ENCODE measurements at places on chromosomes 13 and 19.

GRCh38 chr13:81409284-81409683, 1068.4 kb upstream of the SPRY2 start:
- no peak for DNase-seq

- DNase-seq: no peak
Measured at GRCh38 chr13:64849196-64849595, 2380.9 kb downstream of the PCDH9 start.

DNA sequence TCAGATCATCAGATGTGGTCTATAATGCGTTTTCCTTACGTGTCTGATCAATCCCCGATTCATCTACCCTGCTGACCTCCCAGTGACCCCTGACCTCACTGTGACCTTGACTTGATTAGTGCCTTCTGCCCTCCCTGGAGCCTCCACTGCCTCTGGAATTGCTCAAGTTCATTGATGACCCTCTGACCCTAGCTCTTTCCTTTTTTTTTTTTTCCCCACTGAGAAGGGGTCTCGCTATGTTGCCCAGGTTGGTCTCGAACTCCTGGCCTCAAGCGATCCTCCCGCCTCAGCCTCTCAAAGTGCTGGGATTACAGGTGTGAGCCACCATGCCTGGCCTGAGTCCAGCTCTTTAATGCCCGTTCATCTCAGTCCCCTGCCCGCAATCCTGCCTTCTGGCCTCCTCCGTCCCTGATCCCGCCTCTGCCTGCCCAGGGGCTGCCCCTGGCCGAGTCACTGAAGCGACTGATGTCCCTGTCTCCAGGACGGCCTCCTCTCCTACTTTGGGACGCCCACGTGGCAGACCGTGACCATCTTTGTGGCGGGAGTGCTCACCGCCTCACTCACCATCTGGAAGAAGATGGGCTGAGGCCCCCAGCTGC, 4.0 kb upstream of the FTL start:
- DNase-seq: no peak

DNA sequence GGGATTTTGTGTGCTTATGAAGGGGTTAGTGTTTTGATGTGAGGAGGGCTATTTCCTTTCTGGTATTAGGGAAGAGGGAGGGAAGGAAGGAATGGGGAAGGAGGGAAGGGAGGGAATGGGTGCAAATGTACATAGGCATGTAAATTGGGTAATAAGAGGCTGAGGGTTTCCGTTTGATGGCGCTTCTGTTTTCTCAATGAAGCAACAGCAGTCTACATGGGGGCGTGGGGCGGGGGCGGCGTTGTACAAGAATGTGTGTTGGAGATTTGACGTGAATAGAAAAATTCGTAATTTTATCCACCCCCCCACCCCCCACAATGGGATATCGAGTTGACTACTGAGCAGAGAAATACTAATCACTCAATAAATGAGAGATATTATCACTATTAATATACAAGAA, 52.5 kb downstream of the PDS5B start:
- DNase-seq: no peak

DNA sequence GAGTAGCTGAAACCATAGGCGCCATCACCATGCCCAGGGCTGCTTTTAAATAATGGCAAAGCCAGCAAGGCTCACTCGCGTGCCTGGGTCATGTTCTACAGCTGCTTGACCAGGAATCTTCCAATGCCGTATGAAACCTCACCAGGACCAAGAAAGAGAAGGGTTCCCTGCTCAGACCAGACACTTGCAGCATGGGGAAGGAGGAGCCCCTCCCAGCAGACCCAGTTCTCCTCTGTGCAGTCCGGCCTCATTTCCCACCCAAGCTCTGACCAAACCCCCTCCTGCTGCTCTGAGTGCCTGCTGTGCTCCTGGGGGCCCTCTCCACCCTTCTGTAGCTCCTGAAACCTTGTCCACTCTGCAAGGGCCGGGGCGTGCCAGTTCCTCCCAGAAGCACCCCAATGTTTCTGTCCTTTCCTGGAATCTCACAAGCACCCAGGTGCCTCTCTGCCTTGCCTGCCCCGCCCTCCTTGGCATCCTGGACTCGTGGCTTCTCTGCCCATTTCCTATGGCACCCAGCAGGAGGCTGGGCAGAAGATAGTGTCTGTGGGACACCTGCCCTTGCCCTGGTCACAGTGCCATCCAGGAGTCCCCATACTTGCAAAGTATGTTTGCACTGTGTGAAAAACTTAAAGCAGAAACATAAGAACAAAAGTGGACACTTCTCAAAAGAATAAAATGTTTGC, 6.8 kb upstream of the SLC7A9 start:
- DNase-seq: no peak

DNA sequence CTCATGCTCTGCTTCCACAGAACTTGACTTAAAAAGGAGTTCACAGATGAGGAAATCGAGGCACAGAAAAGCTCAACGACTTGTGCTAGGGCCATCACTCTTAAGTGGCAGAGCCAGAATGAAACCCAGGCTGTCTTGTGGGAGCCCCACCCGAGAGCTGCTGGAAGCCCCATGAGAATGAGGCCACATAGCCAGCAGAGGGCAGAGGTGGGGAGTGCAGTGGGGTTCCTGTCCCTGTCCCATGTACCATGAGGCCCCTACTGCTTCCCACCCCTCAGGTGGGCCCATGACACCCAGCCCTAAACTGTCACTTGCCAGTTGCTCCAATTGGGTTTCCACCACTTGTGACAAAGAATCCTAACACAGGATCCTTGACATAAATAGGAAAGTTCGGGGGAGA, 175.9 kb downstream of the IRS2 start:
- DNase-seq: no peak

- DNase-seq: no peak
Measured at GRCh38 chr19:13929956-13930355, 8.3 kb downstream of the PODNL1 start.

DNA sequence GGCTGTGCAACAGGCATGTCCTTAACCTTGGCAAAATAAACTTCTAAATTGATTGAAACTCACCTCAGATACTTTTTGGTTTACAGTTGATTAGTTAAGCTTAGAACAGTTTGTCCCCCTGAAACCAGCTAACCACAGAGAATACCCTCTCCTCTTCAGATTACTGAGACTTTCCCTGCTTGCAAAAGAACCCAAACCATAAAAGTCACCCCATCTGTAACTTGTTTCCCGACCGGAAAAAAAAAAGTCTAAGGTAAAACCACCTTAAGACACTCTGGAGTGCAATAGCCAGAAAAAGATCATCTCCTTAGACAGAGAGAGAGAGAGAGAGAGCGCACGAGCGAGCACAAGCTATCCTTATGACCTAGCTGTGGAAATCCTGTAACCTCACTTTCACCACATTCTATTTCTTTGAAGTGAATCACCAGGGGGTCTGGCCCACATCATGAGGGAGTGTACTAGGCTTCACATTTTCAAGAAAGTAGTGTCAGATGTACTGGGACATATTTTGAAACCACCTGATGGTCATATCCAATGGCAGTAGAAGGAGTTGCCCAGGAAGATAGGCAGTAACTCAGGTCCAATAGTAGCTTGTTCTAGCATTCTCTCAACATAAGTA, 11.1 kb upstream of the GTF2F2 start:
- DNase-seq: no peak

GRCh38 chr13:33205804-33206221, 79.7 kb downstream of the STARD13 start:
- DNase-seq: no peak
